Left ventricle myocardium inferior (tissue), 1 donor: ENCODE measurements at places on chromosomes 13 and 19. TPM values are rescaled to one million over a fixed set of nuclear protein-coding genes. Genes with fewer than 3 reads are reported as not detected.

- no peak for DNase-seq
- H3K4me3 ChIP-seq: peak overlapping the region; percentile 21
- no peaks in the 10 kb centered on the region for H3K27me3 ChIP-seq
- H3K27ac ChIP-seq: peak overlapping the region; percentile 23
- H3K4me1 ChIP-seq: peaks cover 98% of the 10 kb centered on the region
Observed at GRCh38 chr19:56114778-56115110, 6.4 kb downstream of the ZNF787 start.

DNA sequence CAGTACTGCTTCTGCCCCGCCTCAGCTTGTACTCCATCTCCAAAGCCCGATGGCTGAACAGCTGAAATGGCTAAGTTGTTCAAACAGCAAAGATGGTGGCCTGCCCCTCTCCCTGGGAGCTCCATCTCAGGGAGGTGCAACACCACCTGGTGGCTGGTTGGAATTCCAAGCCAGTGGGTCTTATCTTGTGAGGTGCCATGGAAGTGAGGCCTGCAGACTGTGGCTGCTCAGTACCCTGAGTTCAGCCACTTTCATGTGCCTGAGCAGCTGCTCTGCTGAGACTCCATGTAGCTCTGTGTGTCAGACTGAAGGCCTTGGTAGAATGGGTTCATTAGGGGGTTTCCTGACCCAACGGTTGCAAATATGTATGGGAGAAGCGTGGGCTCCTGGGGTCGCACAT lies 67.3 kb upstream of the SPRY2 start:
- H3K27ac ChIP-seq: no peak overlapping the region
- H3K4me3 ChIP-seq: no peak overlapping the region
- no peaks in the 10 kb centered on the region for H3K4me1 ChIP-seq
- H3K36me3 ChIP-seq: peaks cover 3% of the 10 kb centered on the region
- DNase-seq: no peak
- no peaks in the 10 kb centered on the region for H3K27me3 ChIP-seq

- no peak overlapping the region for H3K4me3 ChIP-seq
- H3K4me1 ChIP-seq: no peaks in the 10 kb centered on the region
- no peaks in the 10 kb centered on the region for H3K36me3 ChIP-seq
- H3K27ac ChIP-seq: no peak overlapping the region
Observed at GRCh38 chr19:13269348-13269747, 119.1 kb downstream of the IER2 start.

- H3K36me3 ChIP-seq: peaks cover 61% of the 10 kb centered on the region
- no peak overlapping the region for H3K4me3 ChIP-seq
- H3K4me1 ChIP-seq: peaks cover 37% of the 10 kb centered on the region
- no peak for DNase-seq
- H3K27ac ChIP-seq: no peak overlapping the region
Observed at GRCh38 chr13:110630566-110631119, 15.3 kb downstream of the NAXD start.

- H3K4me3 ChIP-seq: peak overlapping the region; percentile 78
- H3K36me3 ChIP-seq: no peaks in the 10 kb centered on the region
- H3K27ac ChIP-seq: peak overlapping the region; percentile 85
- H3K4me1 ChIP-seq: peaks cover 44% of the 10 kb centered on the region
- DNase-seq: no peak
Observed at GRCh38 chr13:71863254-71863865, 3.6 kb downstream of the DACH1 start.

- no peak overlapping the region for H3K27ac ChIP-seq
- no peak for DNase-seq
- H3K36me3 ChIP-seq: no peaks in the 10 kb centered on the region
- peaks cover 67% of the 10 kb centered on the region for H3K27me3 ChIP-seq
- no peaks in the 10 kb centered on the region for H3K4me1 ChIP-seq
- H3K4me3 ChIP-seq: no peak overlapping the region
Observed at GRCh38 chr19:32567486-32567885, 13.5 kb upstream of the PDCD5 start.

GRCh38 chr19:12867120-12868099 lies 13.8 kb downstream of the DNASE2 start:
- peaks cover 9% of the 10 kb centered on the region for H3K4me1 ChIP-seq
- H3K27ac ChIP-seq: no peak overlapping the region
- DNase-seq: no peak
- H3K36me3 ChIP-seq: no peaks in the 10 kb centered on the region
- H3K4me3 ChIP-seq: peak overlapping the region; percentile 49

The ADGRE3 gene
- total RNA-seq: not detected

The NLRP5 gene
- total RNA-seq: not detected

The RAP2A gene
- total RNA-seq: 15.1 TPM

The ZNF560 gene
- 0.16 TPM for total RNA-seq

The SLAIN1 gene
- 8.0 TPM for total RNA-seq

The ZNF730 gene
- total RNA-seq: 0.22 TPM

The POMP gene
- total RNA-seq: 101 TPM

The ADGRE1 gene
- total RNA-seq: not detected

The ZNF726 gene
- 0.30 TPM for total RNA-seq

The GRIN2D gene
- 0.30 TPM for total RNA-seq

The KIR2DL1 gene
- not detected for total RNA-seq

The SOHLH2 gene
- total RNA-seq: not detected

The SLC8A2 gene
- total RNA-seq: 0.30 TPM
